ENCODE measurements at places on chromosomes 2 and 18.

GRCh38 chr2:11862049-11862448, 115.6 kb downstream of the LPIN1 start:
- H3K27ac ChIP-seq: no peak overlapping the region
- no peaks in the 10 kb centered on the region for H3K27me3 ChIP-seq
- no peak for DNase-seq

GRCh38 chr2:98771721-98772524, 41.0 kb upstream of the MGAT4A start:
- no peaks in the 10 kb centered on the region for H3K27me3 ChIP-seq
- no peak overlapping the region for H3K27ac ChIP-seq
- H3K36me3 ChIP-seq: no peaks in the 10 kb centered on the region
- no peaks in the 10 kb centered on the region for H3K4me1 ChIP-seq
- H3K4me3 ChIP-seq: no peak overlapping the region

GRCh38 chr2:207993151-207993763, 32.1 kb downstream of the PLEKHM3 start:
- no peaks in the 10 kb centered on the region for H3K27me3 ChIP-seq
- no peaks in the 10 kb centered on the region for H3K36me3 ChIP-seq

- H3K36me3 ChIP-seq: no peaks in the 10 kb centered on the region
- H3K27ac ChIP-seq: no peak overlapping the region
- H3K4me3 ChIP-seq: no peak overlapping the region
- H3K4me1 ChIP-seq: no peaks in the 10 kb centered on the region
- no peak for DNase-seq
- peaks cover 47% of the 10 kb centered on the region for H3K27me3 ChIP-seq
Observed at GRCh38 chr2:167749660-167750059, 497.7 kb downstream of the STK39 start.

All from HCT116 (cell line).